Stimulated activated naive CD8-positive, alpha-beta T cell treated with anti-CD3 and anti-CD28 coated beads, Interleukin-15, Interleukin-2, amounts not matched to agents 100 U/mL and 50 U/mL, for 24 hours (primary cell): ENCODE measurements at places on chromosomes 5 and 9.

DNA sequence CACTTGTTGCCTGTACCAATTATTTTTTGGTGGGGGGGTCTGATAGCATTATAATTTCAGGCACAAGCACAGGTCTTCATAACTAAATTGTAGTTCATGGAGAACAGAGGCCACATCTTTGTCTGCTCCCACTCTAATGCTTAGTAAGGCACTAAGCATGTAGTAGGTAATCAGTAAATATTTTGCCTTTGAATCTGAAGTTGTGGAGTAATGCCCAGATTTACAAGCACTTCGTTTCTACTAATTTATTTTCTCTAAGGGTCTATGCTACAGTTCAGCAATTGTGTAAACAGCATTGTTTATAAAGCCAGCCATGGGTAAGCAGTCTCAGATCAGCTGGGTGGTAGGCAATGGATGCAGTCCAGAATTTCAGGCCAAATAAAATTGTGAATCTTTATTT, 78.6 kb downstream of the GRIA1 start:
- no peak for DNase-seq

- DNase-seq, result no peak
Observed at GRCh38 chr9:70220216-70220615, 38.6 kb upstream of the SMC5 start.

DNA sequence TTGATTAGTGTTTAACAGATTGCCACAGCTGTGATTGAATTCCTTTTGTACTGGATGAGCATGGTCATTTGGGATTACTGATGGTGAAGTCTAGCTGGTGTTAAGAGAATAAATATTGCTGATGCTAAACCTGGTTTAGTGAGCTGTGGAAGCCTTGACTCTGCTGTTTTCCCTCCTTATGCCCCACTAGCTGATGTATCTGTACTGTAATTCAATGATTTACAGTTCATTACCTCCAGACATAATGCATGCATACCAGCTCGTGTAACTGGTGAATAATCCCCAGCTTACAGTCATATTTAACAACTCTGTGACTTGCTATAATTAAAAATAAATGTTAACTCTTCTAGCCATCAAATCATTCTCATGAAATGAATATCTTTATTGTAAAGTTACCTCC, 1.7 kb upstream of the CMYA5 start:
- no peak for DNase-seq

DNA sequence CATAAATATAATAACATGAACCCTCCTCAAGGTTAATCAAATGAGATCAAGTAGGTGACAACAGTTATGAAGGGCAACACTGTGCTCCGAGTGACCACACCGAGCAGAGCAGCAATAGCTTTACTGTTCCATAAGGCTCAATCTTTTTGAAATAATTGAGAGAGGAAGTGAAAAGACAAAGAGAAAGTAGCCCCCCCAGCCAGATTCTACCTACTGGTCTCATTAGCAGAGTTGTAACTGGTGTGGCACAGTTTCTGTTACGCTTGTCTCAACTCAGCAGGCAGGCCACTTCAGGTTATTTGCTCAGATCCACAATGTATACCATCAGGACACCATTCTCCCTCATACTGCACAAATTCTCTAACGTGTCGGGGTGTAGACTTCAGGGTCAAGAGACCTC, 14.0 kb downstream of the PRUNE2 start:
- DNase-seq, result no peak

- DNase-seq, result no peak
Observed at GRCh38 chr5:156556666-156557406, 229.9 kb downstream of the SGCD start.

DNA sequence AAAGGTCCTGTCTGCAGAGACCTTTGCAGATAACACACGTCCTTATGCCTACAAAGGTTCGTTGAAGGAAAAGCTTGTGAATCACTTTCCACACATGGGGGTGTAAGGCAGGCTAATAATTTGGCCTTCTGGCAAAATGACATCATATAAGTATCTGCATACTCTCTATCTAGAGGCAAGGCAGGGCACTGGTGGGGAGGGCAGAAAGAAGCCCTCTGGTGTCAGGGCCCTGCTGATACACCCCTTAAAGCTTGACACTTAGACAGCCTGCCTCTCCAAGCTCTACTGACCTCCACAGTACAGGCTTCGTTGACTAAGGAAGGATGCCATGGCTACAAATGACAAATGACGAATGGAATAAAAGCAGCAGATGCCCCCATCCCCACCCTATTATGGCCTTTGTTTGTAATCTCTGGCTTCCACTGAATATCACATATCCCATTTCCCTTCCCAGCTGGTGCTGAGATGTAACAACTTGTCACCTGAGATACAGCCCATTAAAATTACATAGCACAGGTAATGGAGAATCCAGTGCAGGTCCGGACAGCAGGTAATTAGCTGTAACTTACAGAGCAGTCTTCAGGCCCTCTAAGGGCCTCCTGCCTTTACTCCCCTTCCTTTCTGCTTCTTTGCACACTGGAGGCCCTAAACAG, 76.9 kb upstream of the IFNK start:
- no peak for DNase-seq

- DNase-seq, result no peak
Observed at GRCh38 chr9:9124616-9125015, 1325.0 kb upstream of the DMAC1 start.

DNA sequence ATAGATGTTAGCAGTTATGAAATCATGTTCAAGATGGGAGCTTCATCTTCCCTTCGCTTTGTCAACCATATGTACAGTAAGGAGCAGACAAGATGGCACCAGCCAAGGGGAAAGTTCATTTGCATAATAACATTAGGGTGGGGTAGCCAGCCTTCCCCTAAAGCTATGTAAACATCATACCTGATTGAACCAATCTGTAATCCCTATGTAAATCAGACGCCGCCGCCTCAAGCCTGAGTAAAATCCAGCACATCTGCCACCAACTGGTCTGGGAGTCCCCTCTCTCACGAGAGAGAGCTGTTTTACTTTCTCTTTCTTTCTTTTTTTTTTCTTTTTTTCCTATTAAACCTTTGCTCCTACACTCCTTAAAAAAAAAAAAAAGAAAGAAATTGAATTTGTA, 30.8 kb upstream of the REEP2 start:
- DNase-seq, result peak; percentile 18

- DNase-seq, result no peak
Observed at GRCh38 chr9:89669361-89669842, 64.6 kb downstream of the GADD45G start.

- no peak for DNase-seq
Observed at GRCh38 chr5:65876496-65876895, 49.9 kb upstream of the ERBIN start.

- DNase-seq, result no peak
Observed at GRCh38 chr5:4661326-4661725, 478.8 kb upstream of the ADAMTS16 start.

DNA sequence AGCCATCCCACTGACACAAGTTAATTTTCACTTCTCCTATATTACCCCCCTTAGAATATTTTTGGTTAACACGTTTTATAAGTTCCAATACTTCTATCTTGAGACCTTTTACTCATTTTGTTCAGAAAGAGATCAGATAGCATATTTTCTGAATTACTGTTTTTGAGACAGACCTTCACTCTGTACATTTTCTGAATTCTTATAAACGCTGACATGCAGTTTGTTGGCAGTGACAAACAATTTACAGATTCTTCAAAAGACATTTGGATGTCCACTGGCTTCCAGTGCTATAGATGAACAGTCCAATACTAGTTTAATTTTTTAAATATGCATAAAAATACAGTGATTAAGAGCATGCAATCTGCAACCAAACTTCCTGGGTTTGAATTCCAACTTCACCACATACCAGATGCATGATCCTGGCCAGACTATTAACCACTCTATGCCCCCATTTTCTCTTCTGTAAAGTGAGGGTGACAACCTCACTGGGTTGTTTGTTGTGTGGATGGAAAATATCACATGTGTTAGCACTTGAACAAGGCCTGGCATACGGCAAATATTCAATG, 142.1 kb downstream of the AGTPBP1 start:
- DNase-seq, result no peak

DNA sequence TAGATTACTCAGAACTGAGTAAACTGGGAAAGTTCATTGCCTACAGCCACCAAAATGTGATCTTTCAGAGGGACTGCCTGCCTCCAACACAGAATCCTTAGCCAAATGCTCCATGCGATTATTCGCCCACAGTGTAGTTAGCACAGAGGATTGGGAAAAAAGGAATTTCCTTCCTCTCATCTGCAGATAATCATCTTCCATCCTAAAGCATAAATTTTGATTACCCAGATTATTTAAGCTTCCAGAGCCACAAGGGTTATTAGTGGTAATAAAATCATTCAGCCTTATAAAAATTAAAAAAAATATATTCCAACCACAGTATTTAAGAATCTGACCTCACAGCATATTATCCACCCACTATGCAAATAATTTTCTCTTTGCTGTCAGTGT, 285.3 kb upstream of the GRAMD2B start:
- no peak for DNase-seq

- no peak for DNase-seq
Observed at GRCh38 chr9:106467113-106467864, 395.7 kb upstream of the ZNF462 start.

DNA sequence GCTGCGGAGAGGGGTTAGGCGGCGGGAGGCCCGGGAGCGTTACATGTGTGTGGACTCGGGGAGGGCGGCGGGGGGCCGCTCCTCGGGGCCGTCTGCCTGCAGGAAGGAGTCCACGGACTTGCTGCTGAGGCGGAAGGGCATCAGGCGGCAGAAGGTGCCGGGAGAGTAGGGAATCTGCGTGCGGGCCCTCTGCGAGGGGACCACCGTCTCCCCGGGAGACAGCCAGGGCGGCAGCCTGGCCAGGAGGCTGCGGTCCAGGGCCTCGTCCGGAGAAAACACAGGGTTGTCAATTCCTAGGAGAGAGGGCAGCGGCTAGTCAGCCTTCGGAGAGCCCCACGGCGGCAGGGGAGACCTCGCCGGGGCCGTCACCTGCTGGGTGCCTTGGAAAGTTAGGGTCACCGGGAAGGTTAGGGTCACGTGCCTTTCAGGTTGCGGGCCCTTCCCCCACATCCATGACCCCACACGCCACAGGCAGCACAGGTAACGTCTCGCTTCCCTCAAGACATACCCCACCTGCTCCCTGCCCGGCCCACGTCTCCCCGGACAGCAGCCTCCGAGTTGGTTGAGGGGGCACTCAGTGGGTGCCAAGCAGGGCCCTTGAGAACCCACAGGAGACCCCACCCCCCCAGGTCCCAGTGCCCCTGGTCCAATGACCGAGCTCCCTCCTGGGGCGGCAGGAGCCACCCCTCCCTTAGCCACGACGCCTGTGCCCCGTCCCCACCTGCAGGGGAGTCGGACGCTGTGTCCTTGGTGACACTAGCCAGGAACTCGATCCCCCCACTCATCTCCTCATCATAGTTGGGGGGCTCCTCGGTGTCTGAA, 32.1 kb downstream of the EXOC3 start:
- no peak for DNase-seq

GRCh38 chr5:55897905-55898304, 46.7 kb downstream of the IL31RA start:
- peak; percentile 41 for DNase-seq

GRCh38 chr5:100901821-100902341, 1.2 kb downstream of the ST8SIA4 start:
- DNase-seq, result peak; percentile 53

GRCh38 chr5:149719666-149720065, 10.4 kb upstream of the PPARGC1B start:
- no peak for DNase-seq

DNA sequence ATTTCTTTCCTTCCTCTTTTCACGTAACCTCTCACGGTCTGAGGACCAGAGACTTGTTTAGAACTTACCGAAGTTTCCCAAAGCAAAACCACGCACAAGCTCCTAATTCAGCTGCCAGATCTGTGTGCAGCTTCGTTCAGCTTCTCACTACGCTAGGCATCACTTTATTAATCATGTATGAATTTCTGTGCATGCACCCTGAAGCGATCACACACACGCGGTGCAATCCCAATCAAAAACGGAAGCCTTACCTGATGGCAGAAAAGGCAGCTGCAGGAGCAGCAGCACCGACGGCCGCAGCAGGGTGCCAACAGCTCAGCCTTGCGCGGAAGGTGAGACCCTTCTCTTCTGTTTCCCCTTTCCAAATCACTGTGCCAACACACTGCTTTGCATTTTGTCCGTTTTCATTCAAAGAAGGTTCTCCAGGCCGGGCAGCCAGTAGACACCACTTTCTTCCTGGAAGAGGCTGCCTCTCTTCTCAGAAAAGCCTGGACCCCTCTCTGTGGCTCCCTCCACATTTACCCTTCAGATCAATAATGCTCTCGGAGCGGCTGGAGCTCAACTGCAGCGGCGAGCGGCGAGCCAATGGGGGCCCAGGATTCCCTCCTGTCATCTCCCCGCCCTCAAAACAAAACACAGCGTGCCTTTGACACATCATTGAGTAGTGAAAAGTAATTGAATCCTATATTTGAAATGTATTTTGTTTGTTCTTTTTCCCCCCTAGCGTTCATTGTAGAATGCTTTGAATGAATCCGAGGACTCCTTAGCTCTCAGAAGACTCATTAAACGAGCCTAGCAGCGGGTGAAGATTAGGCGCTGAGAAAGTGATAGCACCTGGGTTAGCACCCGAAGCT, at the start of gene CDH12:
CDH12 (minus strand) TSS at position 538 of the 854 bp plus-strand sequence.
- DNase-seq, result no peak

DNA sequence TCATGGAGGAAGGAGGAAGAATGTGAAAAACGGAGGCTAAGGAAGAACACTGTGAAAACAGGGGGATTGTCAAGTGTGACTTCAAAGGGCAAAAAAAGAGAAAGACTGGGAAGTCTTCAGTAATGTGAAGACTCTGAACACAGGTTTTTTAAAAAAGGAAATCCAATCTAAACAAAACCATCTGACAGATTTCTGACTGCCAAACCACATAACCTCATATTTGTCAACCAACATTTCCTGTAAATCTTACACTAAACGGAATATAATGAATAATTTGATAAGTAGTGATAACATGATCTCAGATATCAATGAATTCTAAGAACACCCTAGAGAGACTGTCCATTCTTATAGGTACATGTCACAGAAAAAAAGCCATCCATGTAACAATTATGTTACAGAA, 124.7 kb downstream of the FBN2 start:
- no peak for DNase-seq

- no peak for DNase-seq
Observed at GRCh38 chr9:21825637-21826036, 23.2 kb downstream of the MTAP start.

DNA sequence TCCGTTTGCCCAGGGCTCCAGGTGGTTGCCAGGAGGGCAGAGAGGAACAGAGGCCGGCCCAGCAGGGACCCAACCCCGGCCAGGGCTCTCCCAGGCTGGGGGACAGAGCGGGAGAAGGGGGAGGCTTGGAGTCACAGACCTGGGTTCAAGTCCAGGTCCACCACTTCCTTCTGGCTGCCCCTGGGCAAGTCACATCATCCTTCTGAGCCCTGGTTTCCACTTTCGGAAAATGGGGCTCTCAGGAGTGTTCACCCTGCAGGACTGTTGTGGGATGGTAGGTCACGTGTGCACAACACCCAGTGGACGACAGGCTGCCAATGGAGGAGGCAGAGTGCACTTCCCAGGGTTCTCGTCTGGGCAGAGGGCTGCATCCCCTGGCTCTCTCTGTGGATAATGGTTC, 245.4 kb downstream of the PBX3 start:
- DNase-seq, result no peak
